ENCODE measurements at places on chromosomes 7 and 10.

DNA sequence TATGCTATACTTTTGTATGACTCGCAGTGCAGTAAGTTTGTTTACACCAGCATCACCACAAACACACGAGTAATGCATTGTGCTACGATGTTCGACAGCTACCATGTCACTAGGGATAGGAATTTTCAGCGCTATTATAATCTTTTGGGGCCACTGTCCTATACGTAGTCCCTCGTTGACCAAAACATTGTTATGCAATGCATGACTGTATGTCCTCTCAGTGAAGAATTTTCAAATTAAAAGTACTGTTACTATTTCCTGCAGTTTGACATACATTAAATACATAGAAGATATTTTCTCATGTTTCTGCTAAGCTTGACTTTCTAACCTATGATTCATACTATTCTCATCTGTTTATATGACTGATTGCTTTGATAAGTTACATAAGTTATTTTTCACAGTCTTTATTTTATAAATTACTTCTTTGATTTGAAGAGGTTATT, 203.6 kb downstream of the VTI1A start:
- DNase-seq, result no peak

DNA sequence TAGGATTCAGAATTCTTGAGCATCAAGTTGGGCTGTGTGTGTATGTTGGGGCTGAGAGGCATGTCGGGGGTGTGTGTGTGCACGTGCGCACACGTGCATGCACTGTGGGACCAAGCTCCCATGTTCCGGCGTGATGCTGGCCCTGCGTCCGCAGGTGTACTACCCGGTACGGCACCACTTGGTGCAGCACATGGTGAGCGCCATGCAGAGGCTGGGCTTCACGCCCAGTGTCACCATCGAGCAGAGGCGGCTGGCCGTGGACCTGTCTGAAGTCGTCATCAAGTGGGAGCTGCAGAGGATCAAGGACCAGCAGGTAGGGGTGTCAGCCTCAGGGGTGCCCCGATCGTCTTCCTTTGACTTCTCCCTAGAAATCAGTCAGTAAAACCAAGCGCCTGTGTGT, 77.7 kb downstream of the TRRAP start:
- no peak for DNase-seq

DNA sequence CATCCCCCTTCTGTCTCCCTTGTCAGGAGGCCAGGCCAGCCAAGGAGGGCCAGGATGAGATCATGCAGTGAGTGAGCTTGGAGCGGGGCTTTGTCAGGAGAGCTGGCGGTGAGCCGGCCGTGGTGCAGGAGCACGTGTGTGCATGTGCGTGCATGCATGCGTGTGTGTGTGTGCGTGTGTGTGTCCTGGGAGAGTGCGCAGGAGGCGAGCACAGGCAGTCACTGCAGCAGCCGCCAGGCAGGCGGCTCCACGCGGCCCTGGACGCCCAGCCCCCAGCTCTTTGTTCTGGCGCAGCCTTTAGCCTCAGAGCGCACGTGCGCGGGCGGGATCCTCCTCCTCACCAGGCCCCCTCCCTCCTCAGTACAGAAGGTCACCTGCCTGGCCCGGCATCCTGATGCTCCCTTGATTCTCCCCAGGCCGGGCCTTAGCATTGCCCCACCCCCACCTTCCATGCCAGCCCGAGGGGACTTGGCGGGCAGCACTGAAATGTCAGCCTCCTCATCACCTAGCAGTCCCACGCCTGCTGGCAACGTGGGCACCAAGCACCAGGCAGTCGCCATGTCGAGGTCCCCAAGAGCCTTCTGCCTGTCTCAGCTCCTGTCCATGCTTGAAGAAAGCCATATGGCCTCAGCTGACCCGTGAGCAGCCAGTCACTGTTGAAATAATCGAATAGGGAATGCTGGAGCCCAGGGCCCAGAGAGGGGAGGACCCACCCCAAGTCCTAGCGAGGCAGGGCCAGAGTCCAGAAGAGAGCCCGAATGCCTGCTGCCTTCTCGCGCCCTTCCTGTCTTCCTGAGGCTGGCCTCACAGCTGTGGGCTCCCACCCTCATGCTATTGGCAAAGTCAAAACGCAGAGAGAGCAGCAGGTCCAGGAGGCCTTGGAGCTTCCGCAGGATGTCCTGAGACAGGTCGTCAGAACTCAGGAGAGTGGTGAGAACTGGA, 125.9 kb upstream of the PPIF start:
- DNase-seq, result no peak

- DNase-seq, result peak; percentile 8
These were observed 9.5 kb downstream of the FAM241B start for GRCh38 chr10:69639291-69640195.

DNA sequence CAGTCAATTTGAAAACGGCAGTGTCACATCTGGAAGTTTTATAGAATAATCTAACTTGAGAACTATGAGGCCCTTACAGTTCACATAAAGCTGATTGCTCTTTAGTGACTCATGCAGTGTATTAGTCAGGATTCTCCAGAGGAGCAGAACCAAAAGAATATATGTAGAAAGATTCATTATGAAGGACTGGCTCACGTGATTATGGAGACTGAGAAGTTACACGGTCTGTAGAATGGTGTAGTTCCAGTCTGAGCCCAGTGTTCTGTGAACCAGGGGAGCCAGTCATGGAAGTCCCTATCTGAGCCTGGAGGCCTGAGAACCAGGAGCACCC, 21.5 kb downstream of the RBM33 start:
- DNase-seq, result no peak

- no peak for DNase-seq
These were observed 38.3 kb upstream of the VCL start for GRCh38 chr10:73959484-73960243.

DNA sequence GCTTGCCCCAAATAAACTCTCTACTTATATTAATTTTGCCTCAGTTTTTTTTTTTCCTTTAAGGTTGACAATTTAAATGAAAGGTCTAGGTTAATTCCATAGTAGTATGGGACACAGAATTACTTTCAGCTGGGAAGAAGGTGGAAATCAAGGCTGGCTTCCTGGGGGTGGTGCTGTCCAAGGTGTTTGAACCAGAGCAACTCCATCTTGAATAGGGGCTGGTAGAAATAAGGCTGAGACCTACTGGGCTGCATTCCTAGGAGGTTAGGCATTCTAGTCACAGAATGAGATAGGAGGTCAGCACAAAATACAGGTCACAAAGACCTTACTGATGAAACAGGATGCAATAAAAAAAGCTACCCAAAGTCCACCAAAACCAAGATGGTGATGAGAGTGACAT, 1190.8 kb upstream of the AUTS2 start:
- DNase-seq, result no peak

DNA sequence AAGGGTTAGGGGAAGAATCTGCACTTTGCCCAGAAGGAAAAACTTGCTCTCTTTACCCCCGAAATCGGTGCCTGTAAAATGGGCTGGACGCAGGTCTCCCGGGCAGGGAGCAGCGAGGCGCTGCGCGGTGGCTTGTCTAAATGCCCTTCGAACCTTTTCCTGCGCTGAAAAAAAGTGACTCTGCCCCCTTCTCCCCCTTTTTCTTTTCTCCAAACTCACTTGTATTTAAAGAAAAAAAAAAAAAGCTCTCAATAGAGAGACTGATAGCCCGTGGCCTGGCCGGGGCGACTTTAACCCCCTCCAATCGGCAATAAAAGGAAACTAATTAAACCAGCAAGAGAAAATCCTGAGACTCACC, 286 bp downstream of the SP8 start:
- DNase-seq, result no peak

DNA sequence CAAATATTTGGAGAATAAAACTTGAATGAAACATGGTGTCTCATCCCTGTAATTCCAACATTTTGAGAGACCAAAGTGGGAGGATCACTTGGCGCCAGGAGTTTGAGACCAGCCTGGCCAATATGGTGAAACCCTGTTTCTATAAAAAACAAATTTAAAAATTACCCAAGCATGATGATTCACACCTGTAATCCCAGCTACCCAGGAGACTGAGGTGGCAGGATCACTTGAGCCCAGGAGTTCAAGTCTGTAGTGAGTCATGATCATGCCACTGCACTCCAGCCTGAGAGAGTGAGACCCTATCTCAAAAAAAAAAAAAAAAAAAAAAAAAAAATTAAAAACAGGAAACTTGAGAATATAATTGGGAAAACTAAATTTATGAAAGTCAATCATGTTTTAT, 481.1 kb downstream of the SEMA3D start:
- DNase-seq, result no peak

DNA sequence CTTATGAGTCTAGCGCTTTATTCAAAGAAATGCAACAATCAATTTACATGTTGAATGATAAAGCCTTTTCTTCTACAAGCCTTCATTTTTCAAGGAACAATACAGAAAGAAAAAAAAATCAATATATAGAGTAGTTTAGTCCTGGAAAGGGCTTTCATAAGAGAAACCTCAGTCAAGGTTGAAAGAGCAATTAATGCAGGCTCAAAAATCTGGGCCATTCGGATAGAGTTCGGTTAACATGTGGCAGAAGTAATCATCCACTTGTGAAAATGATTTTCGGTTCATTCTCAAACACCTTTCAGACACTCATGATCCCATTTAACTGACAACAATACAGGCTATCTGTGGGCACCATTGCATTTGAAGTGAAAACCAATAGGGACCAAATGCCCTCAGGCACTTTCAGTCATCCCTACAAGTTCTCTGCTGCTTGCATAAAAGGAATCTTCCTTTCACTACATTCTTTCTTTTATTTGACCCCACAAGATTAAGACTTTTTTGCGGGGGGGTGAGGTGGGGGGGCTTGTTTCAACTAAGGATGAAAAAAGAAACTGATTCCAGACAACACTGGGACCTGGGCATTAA, 177.9 kb downstream of the RNF133 start:
- DNase-seq, result no peak

DNA sequence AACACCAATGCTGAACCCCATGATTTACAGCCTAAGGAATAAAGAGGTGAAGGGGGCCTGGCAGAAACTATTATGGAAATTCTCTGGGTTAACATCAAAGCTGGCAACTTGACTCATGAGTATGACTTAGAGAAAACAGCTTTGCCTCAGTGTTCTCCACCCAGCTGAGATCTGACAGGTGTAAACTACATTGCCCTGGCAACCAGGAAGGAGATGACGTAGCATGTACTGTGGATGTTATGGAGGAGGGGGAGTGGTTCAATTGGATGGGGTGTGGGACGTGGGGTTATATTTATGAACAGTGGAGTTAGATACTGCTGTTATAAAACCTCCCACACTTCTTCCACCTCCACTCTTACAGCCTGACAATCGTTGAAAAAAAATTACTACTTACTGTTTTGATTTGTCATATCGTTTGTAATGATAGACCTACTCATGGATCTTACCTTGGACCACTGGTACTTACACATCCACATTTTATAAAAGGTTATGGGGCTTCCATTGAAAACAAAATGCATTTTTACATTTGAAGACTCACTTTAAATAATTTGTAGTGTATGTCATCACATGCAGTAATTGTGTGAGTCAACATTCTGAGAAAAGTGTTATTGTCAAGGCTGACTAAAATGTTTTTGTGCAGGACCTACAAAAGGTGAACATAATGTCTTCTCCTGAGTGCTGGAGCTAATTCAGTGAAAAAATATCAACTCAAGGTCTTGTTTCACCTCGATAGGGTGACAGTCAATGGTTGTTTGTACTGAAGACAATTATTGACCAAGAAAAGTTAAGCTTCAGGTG, 6.4 kb downstream of the OR2F1 start:
- DNase-seq, result no peak

Data from DMS79 treated with DMSO at 0.1 percent for 48 hours (cell line).